ENCODE measurements at places on chromosomes 7 and 10. TPM values are rescaled to one million over a fixed set of nuclear protein-coding genes. Genes with fewer than 3 reads are reported as not detected.

The PLEKHA1 gene
- total RNA-seq: 25.2 TPM

The CCL24 gene
- not detected for total RNA-seq

The FAM25A gene
- total RNA-seq: not detected

The MRLN gene
- total RNA-seq: not detected

The SFR1 gene
- 20.6 TPM for total RNA-seq

The UCMA gene
- not detected for total RNA-seq

The AP4M1 gene
- 15.3 TPM for total RNA-seq

The AKR1C8 gene
- total RNA-seq: 0.49 TPM

The PNLIPRP3 gene
- not detected for total RNA-seq

The TMEM139 gene
- total RNA-seq: 1.2 TPM

The FOXI2 gene
- total RNA-seq: not detected

The TCAF2 gene
- 0.30 TPM for total RNA-seq

The TUBB8 gene
- total RNA-seq: 0.11 TPM

The FANK1 gene
- total RNA-seq: 3.2 TPM

The TRA2A gene
- total RNA-seq: 77.0 TPM

The CDHR1 gene
- total RNA-seq: 0.13 TPM

The RNLS gene
- 10.0 TPM for total RNA-seq

The MBL2 gene
- not detected for total RNA-seq

The CLDN15 gene
- total RNA-seq: 16.5 TPM

The C7orf25 gene
- total RNA-seq: 1.00 TPM

The FKBP6 gene
- total RNA-seq: not detected

The FAM180A gene
- not detected for total RNA-seq

The CTTNBP2 gene
- 0.41 TPM for total RNA-seq

The HECW1 gene
- 12.2 TPM for total RNA-seq

The LIPJ gene
- not detected for total RNA-seq

The GPR141 gene
- total RNA-seq: not detected

The C10orf143 gene
- total RNA-seq: 0.69 TPM

The ACSM6 gene
- not detected for total RNA-seq
